ENCODE measurements at places on chromosomes 7 and 10.

GRCh38 chr7:33895025-33895804 is 10.1 kb upstream of the BMPER start:
- DNase-seq = peak; percentile 90

DNA sequence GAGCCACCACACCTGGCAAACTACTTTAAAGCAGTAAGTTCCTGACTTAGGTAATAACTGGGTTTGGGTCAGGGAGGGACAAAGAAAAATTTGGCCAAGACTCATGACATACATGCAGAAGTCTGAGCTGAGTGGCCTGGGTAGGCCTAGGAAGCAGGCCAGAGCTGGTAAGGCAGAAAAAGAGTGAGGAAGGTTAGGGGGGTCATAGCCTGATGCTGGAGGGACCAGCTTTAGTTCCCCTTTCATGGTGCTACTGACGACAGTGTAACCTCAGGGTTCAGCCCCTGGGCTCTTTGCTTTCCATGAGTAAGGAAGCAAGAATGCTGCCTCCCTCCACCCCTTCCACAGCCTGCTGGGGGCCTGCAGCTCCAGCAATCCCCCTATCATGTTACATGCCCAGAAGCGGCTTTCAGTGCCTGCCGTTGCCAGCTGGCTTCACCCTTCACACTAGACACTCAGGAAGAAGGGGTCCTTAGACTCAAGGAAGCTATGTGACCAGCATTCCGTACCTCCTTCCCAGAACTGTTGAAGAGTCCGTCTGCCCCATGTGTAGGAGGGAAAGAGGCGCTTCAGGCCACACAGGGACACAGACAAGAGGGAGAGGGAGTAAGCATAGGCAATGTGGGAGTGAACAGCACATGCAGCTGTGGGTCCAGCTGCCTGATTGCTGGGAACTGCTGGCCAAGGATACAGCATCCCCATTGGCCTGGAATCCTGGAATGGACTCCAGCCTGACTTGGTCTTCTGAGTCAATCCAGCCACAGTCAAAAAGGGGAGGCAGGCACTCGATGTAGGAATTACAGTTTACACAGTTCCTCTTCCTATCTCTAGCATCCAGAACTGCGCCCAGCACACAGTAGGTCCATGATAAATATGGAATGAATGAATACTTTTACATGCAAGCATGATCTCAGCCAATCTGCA is 4.1 kb upstream of the PLAU start:
- DNase-seq = peak; percentile 87

GRCh38 chr10:4847561-4848355 is 21.8 kb downstream of the AKR1E2 start:
- no peak for DNase-seq

DNA sequence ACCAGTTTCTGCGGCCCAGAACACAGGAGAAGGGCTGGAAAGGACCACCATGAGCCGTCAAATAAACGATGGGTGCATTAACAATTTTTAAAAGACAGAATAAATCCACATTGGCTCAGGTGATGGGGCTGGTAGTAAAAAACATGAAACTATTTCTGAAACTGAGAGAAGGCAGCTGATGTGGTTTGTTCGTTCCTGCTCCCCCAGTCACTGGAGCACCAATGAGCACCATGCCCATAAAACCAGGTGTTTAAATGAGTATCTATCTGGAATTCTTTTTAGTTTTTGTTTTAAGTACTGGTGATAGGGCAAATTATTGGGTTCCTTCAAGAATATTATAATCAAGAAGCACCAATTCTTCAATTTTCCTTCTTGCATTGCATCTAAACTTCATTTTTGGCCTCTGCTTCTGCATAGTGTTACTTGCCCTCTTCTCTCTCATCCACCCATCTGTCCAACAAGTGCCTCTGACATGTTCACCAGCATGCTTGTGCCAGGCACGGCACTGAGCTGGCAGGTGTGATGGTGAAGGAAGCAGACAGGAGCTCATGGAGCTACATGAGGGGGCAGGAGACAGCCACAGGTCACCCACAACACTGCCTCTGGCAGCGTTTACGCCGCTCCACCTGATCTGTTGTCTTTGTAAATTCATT is 65.5 kb downstream of the LARP4B start:
- DNase-seq = no peak

- no peak for DNase-seq
Observed at GRCh38 chr7:69476416-69476815, 121.9 kb upstream of the AUTS2 start.

GRCh38 chr7:46619723-46620310 is 698.7 kb upstream of the IGFBP3 start:
- no peak for DNase-seq

DNA sequence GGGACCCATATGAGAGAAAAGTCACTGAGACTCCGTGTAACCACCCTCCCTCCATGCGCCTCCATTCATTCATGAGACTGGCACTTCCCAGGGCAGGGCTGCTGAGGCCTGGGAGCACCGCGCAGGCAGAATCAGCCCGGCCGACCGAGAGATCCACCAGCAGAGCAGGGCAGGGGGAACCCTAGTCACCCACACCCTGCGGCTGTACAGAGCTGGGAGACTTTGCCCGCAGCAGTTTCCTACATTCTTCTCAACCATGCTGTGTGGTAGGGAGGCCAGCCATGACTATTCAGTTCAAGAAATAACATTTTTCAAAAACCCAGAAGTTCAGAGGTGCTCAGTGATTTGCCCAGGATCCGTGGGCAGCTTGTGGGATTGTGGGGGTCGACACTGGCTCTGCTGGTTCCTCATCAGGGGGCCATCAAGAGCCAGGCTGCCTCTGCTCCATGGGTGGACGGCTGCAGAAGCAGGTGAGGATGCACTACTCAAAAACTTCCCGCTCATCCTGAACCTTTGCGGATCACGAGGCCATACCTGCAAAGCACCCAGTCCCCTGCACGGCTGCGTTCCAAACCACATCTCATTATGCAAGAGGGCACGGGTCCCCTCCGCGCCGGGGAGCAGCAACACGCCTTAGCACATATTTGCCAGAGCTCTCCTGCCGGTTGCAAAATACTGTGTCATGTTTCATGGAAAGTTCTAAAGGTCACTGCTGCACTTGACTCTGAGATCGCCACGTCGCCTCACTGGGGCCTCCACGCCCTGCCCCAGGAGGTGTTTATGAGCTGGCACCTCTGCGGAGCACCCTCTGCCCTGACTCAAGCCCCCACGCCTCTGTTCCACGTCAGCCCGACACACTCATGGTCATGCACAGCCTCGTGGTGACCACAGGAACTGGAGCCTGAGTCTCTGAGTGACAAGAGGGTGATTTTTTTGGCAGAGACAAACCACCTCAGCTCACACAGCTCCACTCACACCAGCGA is 132.0 kb downstream of the PRKAG2 start:
- DNase-seq = no peak

GRCh38 chr10:96764425-96765060 is 44.2 kb upstream of the PIK3AP1 start:
- DNase-seq = no peak

DNA sequence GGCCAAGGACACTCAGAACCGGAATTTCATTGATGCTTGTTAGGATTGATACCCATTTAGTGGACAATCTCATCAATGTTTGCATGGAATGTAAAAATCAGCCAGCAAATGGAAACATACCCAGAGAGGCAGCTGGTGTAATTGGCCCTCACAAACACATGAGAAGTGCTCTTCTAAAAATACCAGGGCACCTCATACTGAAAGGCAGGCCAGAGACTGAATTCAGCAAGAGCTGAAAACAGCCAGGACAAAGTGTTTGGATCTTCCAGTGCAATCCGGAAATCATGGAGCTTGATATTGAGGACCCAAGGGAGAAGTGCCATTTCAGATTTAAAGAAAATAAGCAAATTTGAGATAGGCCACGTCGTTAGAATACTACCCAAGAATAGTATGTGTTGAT is 498.6 kb downstream of the GALNT17 start:
- DNase-seq = no peak

DNA sequence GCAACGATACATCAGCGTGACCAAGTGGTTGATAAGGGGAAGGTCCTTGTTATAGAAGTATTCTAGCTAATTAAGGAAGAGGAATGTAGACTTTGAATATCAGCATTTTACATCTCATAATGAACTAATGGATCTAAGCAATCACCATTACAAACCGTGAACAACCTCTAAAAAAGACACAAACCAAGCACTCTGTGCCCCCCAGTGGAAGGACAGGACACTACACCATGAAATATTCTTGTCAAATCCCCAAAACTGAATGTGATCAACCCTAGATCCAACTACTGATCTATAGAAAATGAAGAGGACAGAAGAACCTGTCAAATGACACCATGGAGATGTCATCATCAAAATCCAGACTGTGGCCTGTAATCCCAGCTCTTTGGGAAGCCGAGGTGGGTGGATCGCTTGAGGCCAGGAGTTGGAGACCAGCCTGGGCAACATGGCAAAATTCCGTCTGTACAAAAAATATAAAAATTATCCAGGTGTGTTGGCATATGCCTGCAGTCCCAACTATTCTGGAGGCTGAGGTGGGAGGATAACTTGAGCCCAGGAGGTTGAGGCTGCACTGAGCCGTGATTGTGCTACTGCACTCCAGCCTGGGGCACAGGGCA is 111.3 kb upstream of the CARD11 start:
- no peak for DNase-seq

DNA sequence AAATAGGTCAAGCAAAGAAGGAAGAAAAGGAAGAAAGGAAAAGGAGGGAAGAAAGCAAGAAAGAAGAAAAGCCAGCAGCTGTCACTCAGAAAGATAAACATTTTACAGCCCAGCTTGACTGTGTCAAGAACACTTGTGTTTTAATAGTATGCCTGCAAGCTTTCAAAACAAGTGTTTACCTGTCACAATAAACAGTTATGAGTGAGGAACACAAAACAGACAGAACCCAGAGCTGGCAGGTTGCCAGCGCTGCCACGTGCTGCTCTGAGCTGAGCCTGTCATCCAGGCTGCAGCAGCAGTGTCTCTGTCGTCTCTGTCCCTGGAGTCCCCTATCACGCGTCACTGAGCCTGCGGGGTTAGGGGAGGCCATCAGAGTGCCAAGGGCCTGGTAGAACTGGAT is 827.6 kb upstream of the AUTS2 start:
- no peak for DNase-seq

- DNase-seq = no peak
Observed at GRCh38 chr10:50385624-50386023, 134.3 kb upstream of the ASAH2 start.

DNA sequence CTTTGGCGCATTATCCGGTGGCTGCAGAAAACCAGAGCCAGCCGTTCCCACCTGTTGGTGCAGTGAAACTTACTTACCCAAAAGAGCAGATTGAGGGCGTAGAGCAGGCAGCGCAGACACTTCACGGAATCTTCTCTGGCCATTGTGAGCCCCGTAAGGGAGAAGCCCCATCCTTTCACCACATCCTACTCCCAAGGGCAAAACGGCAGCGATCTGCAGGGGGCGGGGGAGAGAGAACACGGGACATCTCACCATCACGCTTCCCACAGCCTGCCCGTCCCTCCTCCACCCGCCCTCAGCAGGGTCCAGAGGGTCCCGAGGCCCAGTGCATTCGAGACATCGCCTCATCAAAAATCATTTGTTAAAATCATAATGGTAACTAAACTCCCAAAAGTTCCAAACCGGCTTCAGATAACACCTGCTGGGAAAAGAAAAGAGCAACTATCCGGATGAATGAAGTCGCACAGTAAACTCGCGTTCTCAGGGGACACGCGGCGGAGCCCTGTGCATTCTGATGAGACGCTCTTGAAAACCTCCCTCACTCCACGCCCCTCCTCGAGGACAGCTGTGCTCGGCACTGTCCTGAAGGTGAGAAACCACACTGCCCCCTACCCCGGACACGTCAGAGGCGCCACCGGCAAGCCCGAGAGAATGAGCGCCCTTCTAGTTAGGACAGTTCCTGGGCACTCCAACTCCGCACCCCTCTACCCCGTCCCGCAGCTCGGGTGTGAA is 1.2 kb downstream of the TSPAN12 start:
- peak; percentile 34 for DNase-seq

DNA sequence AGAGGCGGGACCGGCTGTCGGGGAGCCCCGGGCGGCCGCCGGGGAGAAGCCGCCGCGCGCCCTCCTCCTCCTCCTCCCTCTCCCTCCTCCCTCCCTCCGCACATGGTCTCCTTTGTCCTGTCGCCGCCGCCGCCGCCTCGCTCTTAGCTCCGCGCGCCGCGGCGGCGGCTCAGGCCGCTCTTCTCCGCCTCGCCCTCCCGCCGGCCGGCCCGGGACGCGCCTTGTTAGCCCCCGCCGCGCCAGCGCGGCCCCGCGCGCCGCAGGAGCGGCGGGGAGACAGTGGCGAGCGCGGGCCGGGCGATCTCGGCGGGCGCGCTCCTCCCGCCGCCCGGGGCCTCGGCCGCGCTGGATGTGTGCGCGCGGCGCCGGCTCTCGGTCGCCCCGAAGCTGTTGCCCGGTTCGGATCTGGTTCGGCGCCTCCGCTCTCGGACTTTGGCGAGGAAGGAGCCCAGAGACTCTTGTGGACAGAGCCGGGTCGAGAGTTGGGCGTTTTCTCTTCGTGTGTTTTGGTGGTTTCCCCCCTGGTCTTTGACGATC is 437.4 kb upstream of the GALNT17 start:
- DNase-seq = peak; percentile 61

GRCh38 chr7:82244947-82245517 is 198.5 kb downstream of the CACNA2D1 start:
- DNase-seq = no peak

DNA sequence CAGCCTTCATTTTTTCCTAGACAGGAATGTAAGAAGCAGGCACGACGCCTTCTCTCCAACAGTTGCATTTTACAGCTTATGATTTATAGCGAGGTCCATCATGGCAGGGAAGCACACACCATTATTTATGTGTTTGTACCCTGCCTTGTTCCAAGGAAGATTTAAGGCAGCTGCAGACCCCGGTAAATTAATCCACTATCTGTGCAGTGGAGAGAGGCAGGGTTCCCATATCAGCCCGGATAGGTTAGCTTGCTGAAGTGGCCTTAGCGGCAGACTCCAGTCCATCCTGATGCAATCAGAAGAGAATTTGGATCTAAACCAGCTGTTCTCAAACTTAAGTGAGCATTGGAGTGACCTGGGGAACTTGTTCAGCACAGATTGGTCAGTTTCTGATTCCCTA is 359.4 kb downstream of the GALNT17 start:
- DNase-seq = no peak

DNA sequence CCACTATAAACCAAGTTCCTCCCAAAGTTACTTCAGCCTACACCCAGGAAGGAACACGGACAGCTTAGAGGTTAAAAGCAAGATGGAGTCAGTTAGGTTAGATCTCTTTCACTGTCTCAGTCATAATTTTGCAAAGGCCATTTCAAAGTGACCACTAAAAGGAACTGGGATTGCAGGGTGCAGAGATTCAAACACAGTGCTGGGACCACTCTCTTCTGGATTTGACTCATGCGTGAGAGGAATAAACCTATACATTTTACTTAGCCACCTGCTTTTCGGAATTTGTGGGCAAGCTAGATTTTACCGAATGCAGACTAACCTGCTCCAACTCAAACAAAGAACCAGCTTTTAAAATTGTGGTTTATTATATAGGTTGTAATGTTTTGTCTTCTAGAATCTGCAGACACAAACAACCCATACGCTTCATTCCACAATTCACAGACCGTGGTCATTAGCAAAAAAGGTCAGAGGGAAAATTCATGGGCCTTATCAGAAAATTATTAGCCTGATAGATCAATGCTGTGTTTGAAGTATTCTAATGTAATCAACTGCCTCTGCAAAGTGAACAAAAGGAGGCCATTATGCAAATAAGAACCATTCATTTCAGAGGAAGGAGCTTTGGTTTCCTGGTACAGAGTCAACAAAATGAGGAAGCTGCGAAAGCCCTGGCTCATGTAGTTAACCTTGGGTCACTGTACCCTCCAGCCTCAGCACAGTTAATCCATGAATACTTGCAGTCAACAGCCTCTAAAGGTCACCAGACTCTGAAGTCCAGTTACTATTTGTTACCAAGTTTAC is 342.7 kb upstream of the KLF6 start:
- DNase-seq = no peak

GRCh38 chr10:70441161-70441894 is at the start of gene NODAL:
Gene NODAL, minus strand, starts transcription at chr10:70441681. Its CDS starts 14 bp downstream, at chr10:70441667.
- no peak for DNase-seq

All from ovary (tissue), 10 donors.